Effector CD4-positive, alpha-beta T cell (primary cell): ENCODE measurements at places on chromosomes 5 and 9.

- no peak for DNase-seq
Observed at GRCh38 chr9:109121232-109121796, 1.6 kb upstream of the TMEM245 start.

- no peak for DNase-seq
Observed at GRCh38 chr9:4486176-4486575, 4.1 kb upstream of the SLC1A1 start.

- no peak for DNase-seq
Observed at GRCh38 chr9:14752871-14753270, 30.3 kb upstream of the CER1 start.

GRCh38 chr9:5231212-5231611 lies at the start of gene INSL4:
Gene INSL4, plus strand, starts transcription at chr9:5231419. Its CDS starts 105 bp downstream, at chr9:5231524.
- DNase-seq: no peak

DNA sequence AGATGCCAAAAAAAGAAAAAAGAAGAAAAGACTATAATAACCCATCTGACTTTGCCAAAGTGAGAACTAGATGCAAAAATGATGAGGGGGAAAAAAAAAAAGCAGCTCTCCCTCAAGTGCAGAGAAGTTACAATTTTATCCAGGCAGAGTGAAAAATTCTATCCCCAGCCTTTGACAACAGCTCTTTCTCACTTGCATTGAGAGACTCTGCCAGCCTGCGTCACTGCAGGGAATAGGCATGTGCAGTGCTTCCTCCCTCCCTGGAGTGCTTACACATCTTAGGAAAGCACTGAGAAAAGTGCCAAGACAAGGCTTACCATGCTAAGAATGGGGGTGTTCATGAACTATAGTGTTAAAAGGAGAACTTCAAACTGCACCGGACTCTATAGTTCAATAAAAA lies 418.6 kb upstream of the TYRP1 start:
- no peak for DNase-seq

GRCh38 chr5:16508730-16509531 lies 43.3 kb upstream of the ZNF622 start:
- DNase-seq: no peak

GRCh38 chr5:158200619-158201018 lies 341.7 kb upstream of the CLINT1 start:
- DNase-seq: no peak

- DNase-seq: no peak
Observed at GRCh38 chr5:144313147-144313726, 142.6 kb downstream of the KCTD16 start.

DNA sequence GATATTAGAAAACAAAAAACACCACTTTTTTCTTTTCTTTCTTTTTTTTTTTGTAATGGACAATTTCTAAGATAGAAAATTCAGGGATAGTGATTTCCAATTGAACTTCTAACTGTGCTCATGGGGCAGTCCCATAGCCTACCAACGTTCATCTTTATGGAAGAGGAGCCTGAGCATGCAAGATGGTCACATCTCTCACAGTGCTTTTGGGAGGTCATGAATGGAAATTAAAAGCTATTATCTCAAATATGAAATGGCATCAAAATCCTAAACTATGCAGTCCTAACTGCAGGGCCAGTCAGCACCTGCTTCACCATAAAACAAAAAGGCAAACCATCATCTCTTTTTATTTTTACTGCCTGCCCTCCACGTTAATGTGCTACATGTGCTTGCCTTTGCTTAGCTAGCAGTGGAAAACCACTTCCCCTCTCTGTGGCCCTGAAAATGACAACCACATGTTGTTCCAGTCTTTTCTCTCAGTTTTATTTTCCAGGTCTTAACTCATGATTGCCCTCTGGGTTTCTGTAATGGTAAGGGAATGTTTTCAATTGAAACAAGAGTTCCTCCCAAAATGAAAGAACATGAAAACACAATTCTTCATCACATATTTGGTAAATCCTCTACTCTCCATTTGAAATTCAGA lies 16.7 kb downstream of the IFNB1 start:
- DNase-seq: no peak

DNA sequence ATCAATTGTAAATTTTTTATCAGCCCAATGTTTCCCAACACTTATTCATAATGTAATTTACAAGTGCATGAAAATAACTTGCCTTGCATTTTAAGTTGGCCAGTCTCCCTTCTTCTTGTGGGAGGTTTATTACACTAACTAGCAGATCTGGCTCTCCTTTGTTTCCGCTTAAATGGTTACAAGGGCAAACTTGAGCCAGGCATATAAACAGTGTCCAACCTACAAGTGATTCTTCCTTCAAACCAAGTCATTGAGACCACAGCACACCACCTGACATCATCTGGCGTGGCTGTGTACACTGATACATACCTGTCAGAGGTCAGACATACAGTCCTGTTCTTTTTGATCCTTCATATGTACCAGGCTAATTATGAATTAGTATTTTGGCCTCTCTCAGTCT lies 80.1 kb downstream of the ALDH1A1 start:
- DNase-seq: no peak

DNA sequence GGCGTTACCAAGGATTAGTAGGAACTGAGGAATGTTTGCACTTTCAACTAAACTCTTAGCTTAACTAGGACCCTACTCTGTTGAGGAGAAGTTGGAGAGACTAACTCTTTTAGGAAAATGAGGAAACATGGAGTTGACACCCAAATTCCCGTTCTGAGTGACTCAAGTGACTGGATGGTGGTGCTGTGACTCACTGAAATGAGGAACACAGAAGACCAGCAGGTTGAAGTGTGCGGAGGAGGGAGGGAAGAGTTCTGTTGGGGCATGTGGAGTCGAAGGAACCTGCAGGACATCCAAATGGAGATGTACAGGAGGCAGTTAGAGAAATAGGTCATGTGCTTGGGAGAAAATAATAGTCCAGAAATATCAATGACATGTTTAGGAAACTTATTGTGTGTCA lies 8.2 kb downstream of the HEXB start:
- no peak for DNase-seq

- DNase-seq: no peak
Observed at GRCh38 chr9:4662989-4663792, 1.1 kb downstream of the PLPP6 start.

GRCh38 chr5:123705741-123706140 lies 193.8 kb downstream of the CSNK1G3 start:
- DNase-seq: no peak

- DNase-seq: no peak
Observed at GRCh38 chr9:84819491-84819991, 150.0 kb downstream of the NTRK2 start.

DNA sequence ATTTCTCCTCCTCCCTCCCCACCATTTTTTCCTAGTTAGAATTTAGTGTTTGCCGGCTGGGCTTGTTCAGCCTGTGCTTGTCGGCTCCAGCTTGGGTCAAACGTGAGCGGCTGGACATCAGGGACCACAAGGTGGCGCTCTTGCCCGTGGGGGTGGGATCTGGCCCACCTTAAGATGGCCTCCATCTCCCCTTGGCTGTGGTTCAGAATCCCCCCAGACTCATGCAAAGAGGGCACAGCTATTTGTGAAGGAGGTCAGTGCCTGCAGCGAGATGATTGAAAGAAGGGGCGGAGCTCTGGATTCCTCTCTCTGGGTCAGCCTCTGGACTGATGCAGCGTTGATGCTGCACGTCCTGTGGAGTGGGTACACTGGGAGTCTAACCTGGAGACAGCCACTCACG lies 283.3 kb upstream of the TUT7 start:
- no peak for DNase-seq

GRCh38 chr5:176545737-176546509 lies 3.2 kb upstream of the CDHR2 start:
- DNase-seq: no peak

- no peak for DNase-seq
Observed at GRCh38 chr5:80406980-80407734, 707 bp upstream of the ZFYVE16 start.

DNA sequence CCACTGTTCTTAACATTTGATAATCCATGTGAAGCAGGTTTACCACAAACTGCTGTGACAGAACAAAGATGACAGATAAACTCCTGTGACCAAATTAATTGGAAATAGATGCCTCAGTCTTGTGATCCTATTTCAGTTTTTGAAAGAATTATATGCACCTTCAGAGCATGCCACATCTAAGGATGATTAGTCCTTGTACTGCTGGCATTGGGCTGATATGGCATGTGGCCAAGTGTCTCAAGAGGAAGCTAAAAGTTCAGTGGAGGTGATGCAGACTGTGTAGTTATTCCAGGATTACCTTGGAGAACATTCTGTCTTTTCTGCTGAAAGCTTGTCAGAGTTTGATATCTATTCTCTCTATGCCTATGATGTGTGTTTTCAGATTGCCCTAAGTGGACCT lies 314.4 kb upstream of the EFNA5 start:
- DNase-seq: no peak

DNA sequence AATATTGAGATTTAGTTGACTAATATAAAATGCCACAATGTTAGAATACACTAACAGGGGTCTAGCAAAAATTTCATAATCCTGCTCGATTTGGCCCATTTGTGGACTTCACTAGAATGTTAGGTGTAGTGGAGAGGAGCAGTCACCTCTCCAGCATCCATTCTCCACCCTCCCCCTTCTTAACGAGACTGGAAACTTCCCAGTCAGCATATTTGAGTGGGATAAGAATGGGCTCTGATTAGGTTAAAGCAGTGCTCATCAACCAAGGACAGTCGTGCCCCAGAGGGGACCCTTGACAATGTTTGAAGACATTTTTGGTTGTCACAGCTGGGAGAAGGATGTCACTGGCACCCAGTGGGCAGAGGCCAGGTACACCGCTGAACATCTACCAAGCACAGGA lies 46.7 kb downstream of the FANCC start:
- DNase-seq: no peak

DNA sequence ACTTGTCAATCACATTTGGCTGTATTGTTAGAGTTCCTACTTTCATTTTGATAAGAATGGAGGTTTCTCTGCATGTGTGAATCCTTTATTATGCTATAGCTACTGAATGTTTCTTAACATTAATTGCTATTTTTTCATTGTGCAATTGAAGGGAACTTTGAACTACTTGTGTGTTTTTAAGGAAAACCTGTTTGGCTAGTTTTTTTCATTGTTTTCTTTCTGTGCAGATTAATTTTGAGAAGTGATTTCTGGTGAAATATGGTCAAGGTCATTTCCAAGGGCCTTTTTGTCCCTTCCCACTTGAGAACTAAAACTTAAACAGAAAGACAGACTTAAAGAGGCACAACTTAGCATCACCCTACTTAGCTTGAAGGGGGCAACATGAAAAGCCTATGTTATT lies 1309.2 kb upstream of the WWC1 start:
- DNase-seq: no peak

DNA sequence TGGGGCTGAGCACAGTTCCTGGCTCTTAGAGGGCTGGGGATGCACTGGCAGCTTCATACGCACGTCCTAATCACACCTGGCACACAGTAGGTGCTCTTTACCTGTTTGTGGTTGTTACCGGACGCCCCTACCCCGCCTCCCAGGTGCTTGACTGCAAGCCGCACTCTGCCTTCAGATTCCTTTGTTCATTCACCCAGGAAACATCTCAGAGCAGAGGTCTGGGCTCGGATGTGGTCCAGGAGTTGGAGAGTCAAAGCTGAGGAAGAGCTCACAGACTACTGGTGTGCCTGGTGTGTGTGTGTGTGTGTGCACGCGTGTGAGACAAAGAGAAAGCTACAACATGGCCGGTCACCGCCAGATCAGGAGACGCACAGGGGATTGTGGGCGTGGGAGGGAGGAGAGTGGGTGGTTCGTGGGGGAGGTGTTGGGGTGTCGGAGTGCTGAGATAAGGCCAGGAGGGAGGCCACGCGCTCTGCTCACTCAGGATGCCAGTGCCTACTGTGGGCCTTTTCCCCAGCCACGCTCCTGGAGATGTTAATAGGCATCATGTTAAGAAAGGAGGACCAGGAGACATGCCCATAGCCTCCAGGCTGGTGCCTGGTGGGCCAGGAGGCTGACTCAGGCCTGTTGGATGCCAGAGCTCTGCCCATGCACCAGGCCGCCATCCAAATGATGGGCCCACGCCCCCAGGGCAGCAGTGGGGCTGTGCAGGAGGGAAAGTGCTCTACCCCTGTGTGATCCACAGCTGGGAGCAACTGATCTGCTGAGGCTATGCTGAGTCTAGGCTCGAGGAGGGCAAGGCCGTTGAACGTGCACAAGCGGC lies 39.9 kb downstream of the CRB2 start:
- DNase-seq: no peak

- DNase-seq: no peak
Observed at GRCh38 chr5:126778675-126779403, 1.9 kb downstream of the LMNB1 start.

- DNase-seq: no peak
Observed at GRCh38 chr9:38020151-38021076, 48.6 kb downstream of the SHB start.

DNA sequence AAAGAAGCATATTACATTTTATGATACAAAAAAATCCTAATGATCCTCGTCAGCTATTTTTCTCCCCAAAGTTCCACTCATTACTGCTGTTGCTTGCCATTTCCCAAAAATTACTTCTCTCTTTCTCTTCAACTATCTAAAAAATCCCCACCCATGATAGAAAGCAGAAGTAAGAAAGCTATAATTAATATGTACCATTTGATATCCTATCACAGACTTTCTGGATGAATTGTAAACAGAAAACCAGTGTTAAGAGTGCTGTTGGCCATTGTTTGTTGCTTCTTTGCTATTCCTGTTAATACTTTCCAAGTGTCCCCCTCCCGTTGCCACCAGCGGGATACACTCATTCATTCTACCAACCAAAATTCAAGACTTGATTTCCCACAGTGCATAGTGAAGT lies 136.3 kb upstream of the SMARCA2 start:
- no peak for DNase-seq

GRCh38 chr5:17405976-17406375 lies 92.1 kb upstream of the TAF11L2 start:
- no peak for DNase-seq

GRCh38 chr9:116209414-116210116 lies 56.0 kb downstream of the PAPPA start:
- DNase-seq: no peak

- DNase-seq: no peak
Observed at GRCh38 chr9:18947892-18948339, 85.1 kb downstream of the SAXO1 start.

DNA sequence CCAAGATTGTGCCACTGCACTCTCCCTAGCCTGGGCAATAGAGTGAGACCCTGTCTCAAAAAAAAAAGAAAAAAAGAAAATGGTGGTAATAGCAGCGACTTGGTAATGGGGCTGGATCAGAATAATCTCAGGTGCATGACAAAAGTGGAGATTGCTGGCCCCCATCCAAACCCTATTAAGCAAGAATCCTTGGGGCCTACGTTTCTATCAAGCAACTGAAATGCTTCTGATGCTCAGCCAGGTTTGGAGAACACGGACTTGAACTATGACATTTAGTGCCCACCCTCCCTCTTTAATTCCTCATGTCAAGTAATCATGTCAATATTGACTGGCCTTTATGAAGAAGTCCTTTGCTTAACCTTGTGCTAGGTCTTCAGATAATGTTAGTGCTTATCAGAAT lies 6.6 kb downstream of the C5orf52 start:
- DNase-seq: no peak

DNA sequence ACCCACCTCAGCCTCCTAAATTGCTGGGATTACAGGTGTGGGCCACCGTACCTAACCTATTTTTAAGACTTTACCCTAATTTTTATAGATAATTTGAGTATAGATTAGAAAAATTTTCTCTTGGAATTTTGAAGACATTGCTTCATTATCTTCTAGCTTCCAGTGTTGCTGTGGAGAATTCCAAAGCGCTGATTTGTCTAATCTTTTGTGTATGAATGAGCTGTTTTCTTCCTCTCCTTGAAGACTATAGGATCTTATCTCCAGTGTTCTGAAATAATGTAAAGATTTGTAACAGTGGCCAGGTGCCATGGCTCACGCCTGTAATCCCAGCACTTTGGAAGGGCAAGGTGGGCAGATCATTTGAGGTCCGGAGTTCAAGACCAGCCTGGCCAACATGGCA lies 5.7 kb upstream of the SNX24 start:
- no peak for DNase-seq

- DNase-seq: no peak
Observed at GRCh38 chr5:5246736-5247135, 106.6 kb downstream of the ADAMTS16 start.
